ENCODE measurements at places on chromosomes 16 and 17.

DNA sequence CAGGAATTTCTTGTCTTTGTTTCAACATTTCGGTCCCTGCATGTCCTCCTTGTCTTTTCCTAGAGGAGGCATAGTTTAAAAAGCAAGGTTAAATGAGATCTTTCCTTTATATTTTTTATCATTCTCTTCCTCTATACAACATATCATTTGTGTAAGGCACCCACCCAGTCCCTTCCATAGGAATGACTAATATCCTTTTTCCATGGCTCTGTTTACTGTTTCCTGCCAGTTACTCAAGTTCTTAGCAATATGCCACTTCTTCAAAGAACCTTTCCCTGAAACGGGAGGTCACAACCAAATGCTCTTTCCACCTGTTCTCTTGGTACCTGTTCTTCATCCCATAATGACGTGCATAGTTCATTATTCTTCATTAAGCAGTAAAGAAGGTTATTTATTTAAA is 1237.1 kb upstream of the GOT2 start:
- no peak for DNase-seq

GRCh38 chr16:27819356-27819755 is 244.2 kb downstream of the GSG1L start:
- DNase-seq: no peak

- DNase-seq: no peak
These were observed 13.9 kb downstream of the MYL4 start for GRCh38 chr17:47223007-47223406.

DNA sequence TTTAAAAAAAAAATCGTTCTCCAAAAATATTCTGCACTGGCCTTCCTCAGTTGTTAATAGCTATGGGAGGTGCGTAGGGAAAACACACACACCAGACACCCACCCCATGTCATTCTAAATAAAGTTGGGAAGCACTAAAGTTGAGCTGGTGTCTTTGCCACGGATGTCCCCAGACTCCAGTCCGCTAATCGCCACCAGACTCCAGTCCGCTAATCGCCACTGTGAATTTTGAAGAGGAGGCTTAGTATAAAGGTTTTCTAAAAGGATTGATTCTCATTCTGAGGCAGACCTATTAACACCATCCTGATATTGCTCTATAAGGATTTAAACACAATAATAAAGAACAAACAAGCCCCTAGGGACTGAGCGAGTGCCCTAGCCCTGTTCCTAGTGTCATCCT is 22.7 kb upstream of the CPSF4L start:
- no peak for DNase-seq

DNA sequence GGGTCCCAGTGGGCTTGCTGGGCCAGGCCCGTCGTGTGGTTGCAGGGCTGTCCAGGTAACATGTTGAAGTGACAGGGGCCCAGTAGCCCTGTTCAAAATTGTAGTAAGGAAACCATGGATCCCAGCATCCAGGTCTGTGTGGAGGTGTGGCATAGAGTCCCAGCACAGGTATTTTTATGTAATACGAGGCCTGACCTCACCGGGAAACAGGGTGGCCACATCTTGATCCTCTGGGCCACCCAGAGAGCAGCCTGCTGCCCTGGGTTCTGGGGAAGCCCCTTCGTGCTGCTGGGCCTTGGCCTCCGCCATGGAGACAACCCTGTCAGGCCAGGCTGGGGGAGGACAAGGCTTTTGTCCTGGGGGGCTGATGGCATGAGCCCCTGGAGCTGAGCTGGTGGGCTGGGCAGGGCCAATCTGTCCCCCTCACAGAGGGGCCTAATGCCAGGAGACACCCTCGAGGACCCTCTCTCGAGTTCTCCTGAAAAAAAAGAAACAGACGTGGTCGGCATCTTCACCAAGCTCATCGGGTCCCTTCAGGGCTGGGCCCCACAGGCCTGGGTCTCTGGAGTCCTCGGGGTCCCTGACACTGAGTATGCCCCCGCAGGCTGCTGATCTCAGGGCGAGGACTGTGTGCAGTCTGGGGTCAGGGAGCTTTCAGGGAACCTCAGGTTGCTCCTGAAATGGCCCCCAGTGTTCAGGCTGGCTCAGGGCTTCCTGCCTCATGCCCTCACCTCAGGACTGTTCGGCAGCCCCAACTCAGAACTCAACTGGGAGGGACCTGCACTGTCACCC is 47.8 kb downstream of the TNFRSF13B start:
- DNase-seq: no peak

- DNase-seq: no peak
These were observed 27.7 kb upstream of the KIFC3 start for GRCh38 chr16:57829969-57830360.

GRCh38 chr16:73888840-73889490 is 407.6 kb upstream of the PSMD7 start:
- no peak for DNase-seq

DNA sequence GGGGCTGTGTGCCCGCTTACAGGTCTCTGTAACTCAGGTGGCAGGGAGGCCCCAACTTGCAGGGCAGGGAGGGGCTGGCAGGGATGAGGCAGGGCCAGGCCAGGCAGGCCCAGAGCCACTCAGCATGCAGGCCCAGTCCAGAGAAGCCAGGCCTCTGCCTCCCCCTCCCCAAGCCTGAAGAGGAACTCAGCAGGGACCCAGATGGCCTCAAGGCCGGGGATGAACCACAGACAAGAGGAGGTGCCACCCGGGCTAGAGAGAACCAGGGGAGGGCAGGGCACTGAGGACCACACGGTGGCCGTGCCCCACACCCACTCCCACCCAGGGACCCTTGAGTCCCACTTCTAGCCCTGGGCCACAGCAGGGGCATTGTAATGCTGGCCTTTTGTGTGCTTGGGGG is 29.8 kb upstream of the EIF1 start:
- DNase-seq: no peak

GRCh38 chr17:62705778-62706597 is 78.5 kb downstream of the MRC2 start:
- DNase-seq: peak; percentile 50

DNA sequence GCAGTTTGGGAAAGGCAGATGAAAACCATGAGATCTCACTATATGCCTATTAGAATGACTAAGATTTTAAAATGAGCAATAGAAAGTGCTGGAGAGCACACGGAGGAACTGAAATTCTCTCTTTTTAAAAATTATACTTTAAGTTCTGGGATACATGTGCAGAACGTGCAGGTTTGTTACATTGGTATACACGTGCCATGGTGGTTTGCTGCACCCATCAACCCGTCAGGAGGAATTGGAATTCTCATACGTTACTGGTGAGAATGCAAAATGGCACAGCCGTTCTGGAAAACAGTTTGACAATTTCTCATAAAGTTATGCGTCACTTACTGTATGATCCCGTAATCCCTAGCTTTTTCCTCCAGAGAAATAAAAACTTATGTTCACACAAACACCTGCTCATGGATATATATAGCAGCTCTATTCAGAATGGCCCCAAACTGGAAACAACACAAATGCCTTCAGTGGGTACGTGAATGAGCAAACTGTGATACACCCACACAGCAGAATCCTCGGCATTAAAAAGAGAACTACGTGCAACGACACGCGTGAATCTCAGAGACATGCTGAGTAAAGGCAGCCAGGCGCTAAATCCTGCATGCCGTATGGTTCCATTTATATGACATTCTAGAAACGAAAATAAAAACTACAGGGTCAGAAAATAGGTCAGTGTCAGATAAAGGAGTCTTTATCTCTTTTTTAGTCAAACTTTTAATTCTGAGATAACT is 11.8 kb downstream of the PIK3R6 start:
- peak; percentile 11 for DNase-seq

- no peak for DNase-seq
These were observed 47.0 kb downstream of the SYNRG start for GRCh38 chr17:37562016-37562745.

DNA sequence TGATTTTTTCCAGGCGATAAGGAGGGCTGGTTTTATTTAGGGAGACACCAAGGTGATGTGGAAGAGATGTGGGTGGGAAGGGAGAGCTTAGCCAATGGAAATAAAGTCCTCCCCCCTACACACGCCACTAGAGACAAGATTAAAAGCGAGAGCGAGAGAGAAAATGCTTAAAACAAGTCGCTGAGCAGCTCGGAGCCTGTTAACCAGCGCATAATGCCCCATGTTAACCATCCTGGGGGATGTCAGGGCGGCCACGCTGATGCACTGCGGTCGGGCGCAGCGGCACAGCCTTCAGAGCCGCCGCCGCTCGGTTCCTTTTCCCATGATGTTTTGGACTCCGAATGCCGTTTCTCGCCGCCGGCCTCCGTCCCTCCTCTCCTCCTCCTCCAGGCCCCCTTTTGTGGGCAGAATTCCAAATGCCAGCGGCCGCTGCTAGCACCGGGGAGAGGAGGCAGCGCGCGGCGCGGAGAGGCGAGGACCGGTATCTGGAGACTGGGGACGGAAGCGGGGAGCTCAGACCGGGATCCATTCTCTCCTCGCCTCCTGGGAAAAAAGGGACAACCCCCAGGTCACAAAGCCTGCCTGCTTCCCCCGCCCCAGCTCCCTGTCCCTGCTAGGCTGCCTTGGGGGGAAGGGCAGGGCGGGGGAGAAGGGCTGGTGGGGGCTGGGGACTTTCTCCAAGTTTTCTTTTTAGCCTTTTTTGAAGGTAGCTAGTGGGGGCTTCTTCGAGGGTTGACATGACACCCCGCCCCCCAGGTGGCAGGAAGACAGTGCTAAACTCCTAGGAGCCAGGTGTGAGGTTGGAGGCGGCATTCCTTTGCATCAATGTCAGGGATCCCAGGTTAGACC is 98.1 kb upstream of the CCL2 start:
- no peak for DNase-seq

GRCh38 chr16:34803683-34804416 is 1344.4 kb downstream of the TP53TG3F start:
- DNase-seq: no peak

- DNase-seq: no peak
These were observed 44.6 kb upstream of the ZNF469 start for GRCh38 chr16:88338111-88338510.

DNA sequence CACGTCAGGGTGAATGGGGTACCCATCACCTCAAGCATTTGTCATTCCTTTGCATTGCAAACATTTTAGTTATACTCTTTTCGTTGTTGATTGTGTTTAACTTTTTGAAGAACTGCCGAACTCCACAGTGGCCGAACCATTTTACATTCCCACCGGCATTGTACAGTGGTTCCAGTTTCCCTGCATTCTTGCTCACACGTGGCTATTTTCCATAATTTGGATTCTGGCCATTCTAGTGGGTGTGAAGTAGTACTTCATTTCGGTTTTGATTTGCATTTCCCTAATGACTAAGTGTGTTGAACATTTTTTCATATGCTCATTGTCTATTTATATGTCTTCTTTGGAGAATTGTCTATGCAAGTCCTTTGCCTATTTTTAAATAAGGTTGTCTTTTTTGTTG is 13.0 kb downstream of the NOL11 start:
- no peak for DNase-seq

GRCh38 chr17:6554871-6555330 is 1.5 kb downstream of the PITPNM3 start:
- DNase-seq: peak; percentile 50

DNA sequence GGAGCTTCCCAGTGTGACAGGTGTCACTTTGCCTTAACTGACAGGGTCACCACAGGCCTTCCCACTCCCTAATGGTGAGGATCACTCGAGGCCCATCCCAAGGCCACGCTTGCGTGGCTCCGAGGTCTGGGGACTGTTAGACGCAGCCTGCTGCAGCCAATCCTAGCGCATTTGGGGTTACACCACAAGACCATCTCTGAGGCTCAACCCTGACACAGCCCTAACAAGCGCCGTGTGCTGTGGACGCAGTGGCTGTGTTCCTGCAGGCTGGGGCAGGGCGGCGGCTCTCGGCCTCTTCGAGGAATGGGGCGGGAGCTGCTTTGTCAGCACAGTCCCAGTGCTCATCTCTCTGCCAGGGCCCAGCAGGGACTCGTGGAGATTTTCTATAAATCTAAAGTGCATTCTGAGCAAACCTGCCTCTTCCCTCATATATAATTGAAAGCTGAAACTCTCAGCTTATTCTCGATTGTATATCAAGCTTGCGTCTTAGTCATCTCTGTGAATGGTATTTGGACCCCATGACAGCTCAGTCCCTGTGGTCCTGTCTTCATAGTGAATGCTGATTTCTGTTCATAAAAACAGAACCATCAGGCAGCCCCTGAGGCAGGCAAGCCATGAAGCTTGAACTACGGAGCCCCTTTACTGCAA is 65.8 kb upstream of the CHMP6 start:
- DNase-seq: no peak

- no peak for DNase-seq
These were observed 2.8 kb upstream of the ALDOC start for GRCh38 chr17:28579526-28579925.

- DNase-seq: peak; percentile 73
These were observed 402.1 kb downstream of the SEC14L1 start for GRCh38 chr17:77542551-77543490.

GRCh38 chr16:50449800-50450199 is 81.0 kb upstream of the BRD7 start:
- DNase-seq: no peak

GRCh38 chr17:21176773-21177395 is 37.1 kb downstream of the TMEM11 start:
- DNase-seq: no peak

GRCh38 chr16:87169509-87169995 is 147.6 kb downstream of the C16orf95 start:
- no peak for DNase-seq

GRCh38 chr17:64212122-64212521 is 50.9 kb downstream of the TEX2 start:
- DNase-seq: no peak

DNA sequence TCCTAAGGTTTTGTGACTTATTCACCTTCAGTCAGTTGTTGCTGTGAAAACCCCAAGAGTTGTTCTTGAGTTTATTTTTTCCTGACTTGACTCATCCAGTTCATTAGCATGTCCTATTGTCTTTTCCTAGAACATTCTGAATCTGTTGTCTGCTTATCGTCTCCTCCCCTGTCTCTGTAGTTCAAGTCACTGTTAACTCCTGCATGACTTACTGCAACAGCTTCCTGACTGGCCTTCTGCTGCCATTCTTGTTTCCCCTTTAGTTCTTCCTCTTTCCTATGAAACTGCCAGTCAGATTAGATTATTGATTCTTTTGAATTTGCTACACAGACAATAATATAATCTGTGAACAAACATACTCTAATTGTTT is 161.5 kb downstream of the FTO start:
- no peak for DNase-seq

GRCh38 chr17:4053596-4053995 is 89.2 kb downstream of the ZZEF1 start:
- no peak for DNase-seq

Data from occipital lobe (tissue), 3 donors.